ENCODE measurements at places on chromosomes 7 and 10. TPM values are rescaled to one million over a fixed set of nuclear protein-coding genes. Genes with fewer than 3 reads are reported as not detected.

- no peaks in the 10 kb centered on the region for H3K36me3 ChIP-seq
- no peaks in the 10 kb centered on the region for H3K4me1 ChIP-seq
- no peaks in the 10 kb centered on the region for H3K27me3 ChIP-seq
- H3K27ac ChIP-seq = no peak overlapping the region
- no peak overlapping the region for H3K4me3 ChIP-seq
Observed at GRCh38 chr7:107164092-107164491, 4.7 kb upstream of the HBP1 start.

The HOXA4 gene
- total RNA-seq = not detected

The LOXL4 gene
- total RNA-seq = not detected

- H3K4me1 ChIP-seq = no peaks in the 10 kb centered on the region
- DNase-seq = peak; percentile 9
- H3K4me3 ChIP-seq = no peak overlapping the region
- no peaks in the 10 kb centered on the region for H3K27me3 ChIP-seq
Observed at GRCh38 chr10:97463363-97464132, 17.6 kb downstream of the ZDHHC16 start.

The DDX21 gene
- 122 TPM for total RNA-seq

DNA sequence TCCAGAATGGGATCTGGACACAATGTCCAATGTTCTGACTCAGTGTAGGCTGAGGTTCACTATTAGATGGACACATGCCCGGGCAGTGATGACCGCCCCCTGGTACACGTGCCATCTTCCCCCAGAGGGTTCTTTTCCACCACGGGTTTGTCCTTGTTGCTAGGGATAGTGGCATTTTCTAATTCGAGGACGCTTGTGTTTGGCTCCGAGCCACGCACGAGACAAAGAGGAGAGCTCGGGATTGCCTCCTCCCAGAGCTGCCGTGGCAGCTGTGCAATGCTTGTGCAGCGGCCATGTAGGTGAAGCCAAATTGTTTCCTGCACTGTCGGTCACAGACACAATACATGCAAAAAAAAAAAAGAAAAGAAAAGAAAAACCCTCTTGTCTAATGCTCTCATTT lies 207.5 kb downstream of the PAXIP1 start:
- H3K4me3 ChIP-seq = no peak overlapping the region
- no peaks in the 10 kb centered on the region for H3K4me1 ChIP-seq
- H3K27me3 ChIP-seq = no peaks in the 10 kb centered on the region
- H3K36me3 ChIP-seq = no peaks in the 10 kb centered on the region
- no peak overlapping the region for H3K27ac ChIP-seq
- no peak for DNase-seq

GRCh38 chr7:129657363-129657762 lies 45.8 kb downstream of the NRF1 start:
- no peak overlapping the region for H3K27ac ChIP-seq
- H3K27me3 ChIP-seq = no peaks in the 10 kb centered on the region
- peaks cover 12% of the 10 kb centered on the region for H3K4me1 ChIP-seq
- DNase-seq = no peak
- H3K4me3 ChIP-seq = no peak overlapping the region

DNA sequence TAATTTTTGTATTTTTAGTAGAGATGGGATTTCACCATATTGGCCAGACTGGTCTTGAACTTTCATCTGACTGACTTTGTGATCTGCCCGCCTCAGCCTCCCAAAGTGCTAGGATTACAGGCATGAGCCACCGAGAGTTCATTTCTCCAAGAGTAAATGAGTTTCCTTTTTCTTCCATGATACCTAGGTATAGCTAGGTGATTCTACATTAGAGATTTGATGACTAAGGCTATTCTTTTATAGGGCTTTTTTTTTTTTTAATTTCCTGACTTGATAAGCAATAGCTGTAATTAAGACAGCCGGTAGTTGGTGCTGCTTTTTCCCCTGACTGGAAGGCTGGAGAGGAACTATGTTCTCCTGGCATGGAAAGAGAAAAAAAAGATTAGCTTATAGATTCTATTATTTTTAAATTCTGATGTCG lies 3.3 kb downstream of the PTPN12 start:
- H3K36me3 ChIP-seq = no peaks in the 10 kb centered on the region
- peak overlapping the region; percentile 41 for H3K4me3 ChIP-seq
- DNase-seq = no peak
- H3K4me1 ChIP-seq = peaks cover 12% of the 10 kb centered on the region

- no peak overlapping the region for H3K4me3 ChIP-seq
- no peak for DNase-seq
- H3K27ac ChIP-seq = no peak overlapping the region
- no peaks in the 10 kb centered on the region for H3K36me3 ChIP-seq
- peaks cover 4% of the 10 kb centered on the region for H3K27me3 ChIP-seq
- no peaks in the 10 kb centered on the region for H3K4me1 ChIP-seq
Observed at GRCh38 chr10:117610321-117610720, 67.8 kb downstream of the EMX2 start.

- no peak for DNase-seq
- no peaks in the 10 kb centered on the region for H3K27me3 ChIP-seq
Observed at GRCh38 chr7:131249003-131249402, 78.7 kb upstream of the MKLN1 start.

The RGS10 gene
- 128 TPM for total RNA-seq

DNA sequence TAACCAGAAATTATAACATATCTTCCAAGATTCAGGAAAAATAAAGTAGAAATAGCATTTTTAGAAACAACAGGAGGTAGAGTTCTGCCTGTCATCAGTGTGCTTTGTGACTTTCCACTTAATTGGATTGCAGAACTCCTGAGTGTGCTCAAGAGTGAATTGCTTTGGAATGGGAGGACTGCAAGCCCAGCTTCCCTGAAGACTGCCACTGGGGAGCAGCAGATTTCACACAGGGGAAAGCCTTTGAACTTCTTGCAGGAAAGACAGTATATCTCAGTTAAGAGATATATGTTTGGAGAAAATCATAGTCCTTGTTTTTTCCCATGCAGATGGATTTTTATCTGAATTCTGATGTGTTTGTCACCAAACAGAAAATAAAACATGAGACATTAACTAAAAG lies 124.5 kb downstream of the TMEM168 start:
- H3K36me3 ChIP-seq = no peaks in the 10 kb centered on the region
- H3K27me3 ChIP-seq = no peaks in the 10 kb centered on the region
- H3K4me1 ChIP-seq = no peaks in the 10 kb centered on the region
- H3K27ac ChIP-seq = no peak overlapping the region
- DNase-seq = no peak

DNA sequence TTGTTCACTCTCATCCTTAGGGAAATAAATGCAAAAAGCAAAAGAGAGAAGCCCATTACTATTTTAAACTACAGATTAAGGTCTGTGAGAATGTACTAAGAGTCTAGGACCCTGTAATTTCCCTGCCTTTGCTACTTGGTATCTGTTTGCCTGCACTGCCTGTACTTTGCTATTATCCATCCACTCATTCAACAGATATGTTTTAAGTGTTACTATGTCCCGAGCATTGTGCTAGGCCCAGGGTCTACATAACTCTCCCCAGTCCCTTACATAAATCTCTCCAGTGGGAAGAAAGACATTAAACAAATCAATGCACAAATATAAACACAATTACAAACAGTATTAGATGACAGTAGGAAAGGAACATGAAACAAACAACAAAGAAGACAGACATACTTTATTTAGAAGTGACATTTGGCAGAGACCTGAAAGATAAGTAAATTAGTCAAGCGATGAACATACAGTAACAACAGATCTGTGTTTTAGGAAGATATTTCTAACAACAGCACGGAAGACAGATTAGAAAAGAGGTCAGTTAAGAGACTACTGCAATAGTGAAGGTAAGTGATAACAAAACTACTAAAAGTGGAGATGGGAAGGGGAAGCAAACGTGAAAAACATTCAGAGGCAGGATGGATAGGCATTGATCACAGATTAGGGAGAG lies 30.0 kb downstream of the ZNF800 start:
- H3K4me1 ChIP-seq = no peaks in the 10 kb centered on the region
- no peaks in the 10 kb centered on the region for H3K27me3 ChIP-seq
- H3K36me3 ChIP-seq = peaks cover 3% of the 10 kb centered on the region
- H3K4me3 ChIP-seq = no peak overlapping the region

Measured in GM12878 (cell line).